ENCODE measurements at places on chromosomes 3 and 15. TPM values are rescaled to one million over a fixed set of nuclear protein-coding genes. Genes with fewer than 3 reads are reported as not detected.

The CCDC9B gene
- 83.8 TPM for total RNA-seq

The QTRT2 gene
- 7.7 TPM for total RNA-seq

- DNase-seq, result no peak
Observed at GRCh38 chr3:26967501-26967900, 344.9 kb downstream of the LRRC3B start.

DNA sequence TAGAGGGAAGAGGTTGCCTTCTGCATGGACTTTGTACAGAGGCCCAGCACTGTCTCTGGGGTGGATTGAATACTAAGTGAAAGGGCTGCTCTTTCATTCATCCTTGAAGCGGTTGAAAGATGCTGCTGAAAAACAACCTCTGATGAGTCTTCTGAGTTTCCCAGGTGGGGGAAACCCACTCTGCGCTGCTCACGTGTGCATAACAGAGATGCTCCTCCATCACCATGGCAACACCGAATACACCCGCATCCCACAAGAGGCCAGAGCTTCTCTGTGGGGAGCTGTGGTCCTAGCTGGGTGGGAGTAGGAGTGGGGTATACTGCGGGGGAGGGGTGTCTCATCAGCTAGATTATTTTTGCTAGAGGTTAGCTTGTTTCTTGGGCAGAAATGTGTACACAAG, 6.1 kb upstream of the SYN2 start:
- no peak for DNase-seq

GRCh38 chr3:44862226-44862637, 520 bp downstream of the TMEM42 start:
- DNase-seq, result peak; percentile 38

Measured in left cardiac atrium (tissue), 4 donors.